ENCODE measurements at places on chromosomes 1 and 21.

DNA sequence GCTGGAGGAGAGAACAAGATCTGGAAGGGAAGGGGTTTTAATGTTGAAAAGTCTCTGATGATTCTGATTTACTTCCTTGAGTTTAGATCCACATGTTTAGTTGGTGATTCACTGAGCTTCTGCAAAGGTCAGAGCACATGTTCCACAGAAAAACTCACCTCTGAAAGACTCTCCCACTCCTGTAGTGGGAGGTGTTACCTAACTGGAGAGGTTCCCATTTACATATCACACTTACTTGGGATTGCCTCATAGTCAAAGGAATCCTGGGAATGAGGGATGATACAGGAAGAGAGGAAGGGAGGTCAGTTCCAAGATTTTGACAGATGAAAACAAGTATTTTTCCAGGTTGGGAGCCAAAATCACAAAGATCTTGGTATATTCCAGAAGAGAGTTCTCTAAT, 2.7 kb upstream of the NTNG1 start:
- ATAC-seq = no peak

GRCh38 chr1:23574265-23574754, 15.0 kb upstream of the ID3 start:
- peak; percentile 79 for ATAC-seq

- ATAC-seq = no peak
Measured at GRCh38 chr1:7509598-7509997, 261.5 kb upstream of the VAMP3 start.

GRCh38 chr1:246104927-246105326, 402.2 kb downstream of the SMYD3 start:
- ATAC-seq = no peak

- ATAC-seq = no peak
Measured at GRCh38 chr1:186463926-186464325, 3.0 kb upstream of the PDC start.

DNA sequence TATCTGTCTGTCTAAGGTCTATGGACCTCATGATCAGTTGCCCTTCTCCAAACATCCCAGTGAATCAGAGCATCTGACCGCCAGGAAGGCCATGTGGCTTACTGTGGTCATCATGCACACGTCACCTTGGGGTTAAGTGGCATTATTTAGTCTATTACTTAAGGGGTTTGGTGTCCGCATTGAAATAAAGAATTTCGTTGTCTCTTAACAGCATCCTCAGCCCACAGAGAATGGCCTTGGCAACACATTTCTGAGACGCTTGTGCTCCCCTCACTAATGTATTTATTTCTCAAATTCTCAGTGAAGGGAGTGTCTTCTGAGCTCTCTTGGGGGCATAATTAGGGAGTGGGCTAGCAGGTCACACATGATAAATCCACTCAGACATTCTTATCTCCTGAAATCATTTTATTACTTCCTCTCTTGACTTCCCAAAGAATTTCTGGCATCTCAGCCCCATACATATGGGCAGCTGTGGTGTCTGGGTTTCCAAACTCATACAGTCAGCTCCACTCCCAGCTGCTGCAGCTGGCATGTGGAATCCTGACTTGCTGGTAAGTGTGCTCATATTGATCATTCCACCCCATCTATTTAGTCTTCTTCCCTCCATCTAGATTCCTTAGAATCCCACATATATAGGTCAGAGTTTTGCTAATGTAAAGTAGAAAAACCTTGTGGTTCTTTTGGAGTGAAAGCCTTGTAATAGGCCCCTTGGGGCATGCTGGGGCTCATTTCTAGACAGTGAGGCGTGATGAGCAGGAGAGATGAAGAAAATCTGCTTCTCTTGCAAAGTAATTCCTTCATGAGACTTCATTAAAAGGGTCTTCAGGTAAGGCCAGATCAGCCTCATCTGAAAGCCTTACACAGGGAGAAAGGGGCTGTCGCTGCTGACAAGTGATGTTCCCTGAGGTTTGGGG, 110.5 kb downstream of the HHAT start:
- no peak for ATAC-seq

DNA sequence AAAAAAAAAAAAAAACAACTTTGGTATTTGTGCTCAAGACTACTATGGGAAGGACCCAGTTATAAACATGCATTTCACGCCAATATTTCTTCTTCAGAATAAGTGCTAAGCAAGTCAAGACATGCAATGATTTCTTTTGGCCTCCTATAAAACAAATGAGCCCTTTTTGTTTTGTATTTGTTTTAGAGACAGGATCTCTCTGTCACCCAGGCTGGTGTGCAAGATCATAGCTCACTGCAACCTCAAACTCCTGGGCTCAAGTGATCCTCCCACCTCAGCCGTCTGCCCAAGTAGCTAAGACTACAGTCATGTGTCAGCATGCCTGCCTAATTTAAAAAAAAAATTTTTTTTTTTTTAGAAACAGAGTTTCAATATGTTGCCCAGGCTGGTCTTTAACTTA, 348.7 kb downstream of the PCP4 start:
- ATAC-seq = no peak

GRCh38 chr1:4978660-4979390, 324.4 kb downstream of the AJAP1 start:
- no peak for ATAC-seq

- ATAC-seq = no peak
Measured at GRCh38 chr1:81398041-81398440, 402.7 kb upstream of the ADGRL2 start.

- ATAC-seq = no peak
Measured at GRCh38 chr1:185400052-185400451, 83.0 kb upstream of the IVNS1ABP start.

All from stimulated activated memory B cell treated with anti-CD40 and anti-IgM and Interleukin-4, amounts not matched to agents 10 μg/mL and 1 μg/mL and 100 μg/mL, for 72 hours (primary cell).